ENCODE measurements at places on chromosomes 5 and 9. TPM values are rescaled to one million over a fixed set of nuclear protein-coding genes. Genes with fewer than 3 reads are reported as not detected.

The SV2C gene
- total RNA-seq: 1.1 TPM

The BHMT2 gene
- total RNA-seq: not detected

The OR1J2 gene
- total RNA-seq: not detected

The FOXD4L4 gene
- total RNA-seq: 0.24 TPM

The DOK3 gene
- total RNA-seq: 107 TPM

The GPR21 gene
- 0.87 TPM for total RNA-seq

The GRM6 gene
- total RNA-seq: not detected

The KCNV2 gene
- total RNA-seq: 0.11 TPM

The MBLAC2 gene
- total RNA-seq: 7.3 TPM

- no peak for DNase-seq
Observed at GRCh38 chr5:96180684-96181435, 219.2 kb upstream of the ELL2 start.

DNA sequence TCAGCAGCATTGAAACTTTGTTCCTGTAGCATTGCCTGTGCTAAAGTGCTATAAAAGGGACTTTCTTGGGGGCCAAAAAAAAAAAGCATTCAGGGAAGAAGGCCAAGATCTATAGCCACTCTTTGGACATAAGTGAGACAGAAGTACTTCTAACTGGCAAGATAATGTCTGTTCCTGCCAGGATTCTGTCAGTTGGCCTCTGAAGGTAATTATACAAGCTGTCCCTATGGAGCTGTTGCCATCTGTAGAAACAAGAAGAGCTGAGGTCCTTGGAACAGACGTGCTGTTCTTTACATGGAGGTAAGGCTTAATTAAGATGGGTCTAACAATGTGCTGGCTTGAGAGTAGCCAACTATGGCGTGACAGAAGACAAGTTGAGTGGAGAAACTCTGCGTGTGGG is 9.7 kb downstream of the KIF20A start:
- DNase-seq: no peak

DNA sequence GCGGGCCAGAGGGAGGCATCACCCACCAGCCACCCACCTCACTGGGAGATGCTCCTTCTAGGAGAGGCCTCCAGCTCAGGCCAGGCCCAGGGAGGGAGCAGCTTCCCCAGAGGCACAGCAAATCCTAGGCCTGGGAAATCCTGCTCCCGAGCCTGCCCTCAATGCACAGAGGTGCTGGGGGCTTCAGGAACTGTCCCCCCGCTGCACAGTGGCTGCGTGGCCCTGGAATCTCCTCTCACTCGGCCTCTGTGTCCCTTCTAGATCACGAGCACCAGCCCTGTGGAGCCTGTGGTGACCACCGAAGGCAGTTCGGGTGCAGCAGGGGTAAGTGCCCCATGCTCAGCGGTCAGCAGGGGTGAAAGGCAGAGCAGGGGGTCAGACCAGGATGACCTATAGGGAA is 36.4 kb upstream of the SUSD3 start:
- DNase-seq: no peak

DNA sequence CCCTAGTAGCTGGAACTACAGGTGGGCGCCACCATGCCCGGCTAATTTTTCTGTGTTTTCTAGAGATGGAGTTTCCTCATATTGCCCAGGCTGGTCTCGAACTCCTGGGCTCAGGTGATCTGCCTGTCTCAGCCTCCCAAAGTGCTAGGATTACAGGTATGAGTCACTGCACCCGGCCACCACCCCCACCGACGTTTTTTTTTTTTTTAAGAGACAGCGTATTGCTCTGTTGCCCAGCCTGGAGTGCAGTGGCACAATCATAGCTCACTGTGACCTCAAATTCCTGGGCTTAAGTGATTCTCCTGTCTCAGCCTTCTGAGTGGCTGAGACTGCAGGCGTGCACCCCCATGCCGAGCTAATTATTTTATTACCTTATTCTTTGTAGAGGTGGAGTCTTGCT is 38.2 kb downstream of the WDR70 start:
- no peak for DNase-seq

- no peak for DNase-seq
Observed at GRCh38 chr5:54320256-54320655, 9.9 kb upstream of the ARL15 start.

DNA sequence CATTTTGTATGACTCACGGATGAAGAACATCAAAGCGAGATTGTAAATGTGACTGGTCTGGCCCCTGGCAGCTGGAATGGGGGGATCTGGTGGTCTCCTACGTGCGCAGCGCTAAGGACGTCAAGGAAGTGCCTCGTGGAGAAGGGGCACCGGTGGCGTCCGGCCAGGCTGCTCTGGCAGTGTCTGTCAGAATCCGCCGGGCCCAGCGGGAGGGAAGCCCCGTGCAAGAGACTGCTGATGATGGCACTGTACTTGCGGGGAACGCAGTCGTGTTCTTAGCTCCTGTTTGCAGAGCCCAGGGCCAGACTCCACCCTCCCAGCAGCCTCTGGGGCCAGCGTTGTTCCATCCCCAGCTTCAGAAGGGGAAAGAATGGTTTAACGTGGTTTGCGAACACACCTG is 75.5 kb downstream of the COL5A1 start:
- DNase-seq: no peak

- peak; percentile 76 for DNase-seq
Observed at GRCh38 chr9:26746357-26747072, 146.1 kb downstream of the CAAP1 start.

DNA sequence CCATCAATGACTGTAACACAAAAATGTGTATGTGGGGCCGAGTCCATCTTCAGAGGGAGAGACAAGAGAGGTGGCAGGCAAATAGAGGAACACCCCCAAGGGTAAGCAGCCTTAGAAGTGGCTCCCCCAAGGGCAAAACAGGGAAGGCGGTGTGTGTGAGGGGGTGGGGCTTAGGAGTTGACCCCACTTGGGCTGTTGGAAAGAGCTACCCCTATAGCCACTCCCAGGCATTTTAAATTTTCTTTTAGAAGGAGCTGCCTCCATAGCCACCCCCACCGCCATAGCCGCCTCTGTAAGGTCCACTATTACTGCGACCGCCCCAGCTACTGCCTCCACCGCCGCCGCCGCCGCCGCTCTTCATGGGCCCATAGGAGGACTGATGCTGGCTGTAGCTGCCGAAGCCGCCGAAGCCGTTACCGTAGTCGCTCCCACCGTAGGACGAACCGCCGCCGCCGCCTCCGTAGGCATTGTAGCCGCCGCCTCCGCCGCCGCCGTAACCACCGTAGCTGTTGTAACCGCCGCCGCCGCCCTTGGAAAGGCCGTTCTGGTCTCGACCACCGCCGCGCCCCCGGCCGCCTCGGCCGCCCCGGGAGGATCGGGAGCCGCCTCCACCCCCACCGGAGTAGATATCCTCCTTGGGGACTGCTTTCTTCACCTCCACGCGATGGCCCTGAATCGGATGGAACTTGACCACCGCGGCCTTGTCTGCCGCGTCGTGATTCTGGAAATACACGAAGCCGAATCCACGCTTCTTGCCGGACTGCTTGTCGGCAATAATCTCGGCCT is 1.1 kb downstream of the HNRNPA0 start:
- no peak for DNase-seq

- no peak for DNase-seq
Observed at GRCh38 chr5:134019636-134020035, 14.9 kb upstream of the VDAC1 start.

Data from GM12878 (cell line).